ENCODE measurements at places on chromosomes 4 and X.

DNA sequence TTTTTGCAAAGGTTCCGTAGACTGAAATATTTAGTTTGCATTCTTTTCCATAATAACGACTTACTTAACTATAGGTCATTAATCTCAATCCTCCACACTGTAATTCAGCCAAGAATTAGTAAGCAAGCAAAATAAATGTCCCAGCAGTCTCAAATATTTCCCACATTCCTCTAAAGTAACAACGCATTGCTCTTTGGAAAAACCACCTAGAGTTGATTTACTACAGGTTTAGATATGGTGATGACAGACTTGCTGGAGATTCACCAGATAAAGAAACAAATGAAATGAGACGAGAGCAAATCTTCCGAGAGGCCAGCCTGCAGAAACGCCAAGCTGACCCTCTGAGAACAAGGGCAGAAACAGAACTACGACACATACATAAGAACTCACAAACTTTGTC lies 28.9 kb downstream of the TENM3 start:
- DNase-seq = no peak

GRCh38 chrX:137051978-137052642 lies 18.3 kb upstream of the GPR101 start:
- peak; percentile 64 for DNase-seq

DNA sequence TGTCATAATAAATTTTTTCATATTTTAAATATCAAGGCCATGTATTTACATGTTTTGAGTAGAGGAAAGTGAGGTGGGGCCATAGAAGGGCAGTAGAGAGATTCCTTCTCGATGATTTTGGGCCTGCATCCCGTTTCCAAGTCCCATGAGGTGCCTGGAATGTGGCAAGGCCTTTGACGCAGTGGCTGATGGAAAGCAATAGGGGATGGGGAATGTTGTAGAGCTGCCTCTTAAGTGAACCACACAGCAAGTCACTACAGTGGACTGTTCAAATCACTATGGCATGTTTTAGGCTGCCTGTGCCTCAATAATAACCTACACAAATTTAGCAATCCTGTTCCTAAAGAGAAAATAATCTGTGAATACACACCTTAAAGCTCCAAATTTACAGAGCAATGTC lies 48.3 kb downstream of the ANXA5 start:
- DNase-seq = no peak

GRCh38 chr4:169437299-169438047 lies 166.7 kb upstream of the SH3RF1 start:
- no peak for DNase-seq

- no peak for DNase-seq
Observed at GRCh38 chr4:73589261-73589847, 30.9 kb downstream of the RASSF6 start.

- DNase-seq = no peak
Observed at GRCh38 chrX:152197465-152197864, 59.1 kb upstream of the MAGEA10 start.

DNA sequence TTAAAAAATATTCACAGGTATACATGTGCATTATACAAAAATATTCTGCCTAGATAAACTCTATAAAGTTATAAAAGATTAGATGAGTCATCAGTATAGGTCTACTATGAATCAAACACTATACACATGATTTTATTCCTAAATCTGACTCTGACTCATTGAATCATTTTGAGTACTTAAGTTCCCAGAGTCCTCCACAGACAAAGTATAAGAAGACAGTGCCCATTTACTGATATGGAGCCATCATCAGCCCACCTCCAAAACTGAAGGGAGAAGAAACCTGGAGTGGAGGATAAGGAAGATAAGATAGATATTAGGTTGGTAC lies 28.7 kb upstream of the ANTXR2 start:
- no peak for DNase-seq

DNA sequence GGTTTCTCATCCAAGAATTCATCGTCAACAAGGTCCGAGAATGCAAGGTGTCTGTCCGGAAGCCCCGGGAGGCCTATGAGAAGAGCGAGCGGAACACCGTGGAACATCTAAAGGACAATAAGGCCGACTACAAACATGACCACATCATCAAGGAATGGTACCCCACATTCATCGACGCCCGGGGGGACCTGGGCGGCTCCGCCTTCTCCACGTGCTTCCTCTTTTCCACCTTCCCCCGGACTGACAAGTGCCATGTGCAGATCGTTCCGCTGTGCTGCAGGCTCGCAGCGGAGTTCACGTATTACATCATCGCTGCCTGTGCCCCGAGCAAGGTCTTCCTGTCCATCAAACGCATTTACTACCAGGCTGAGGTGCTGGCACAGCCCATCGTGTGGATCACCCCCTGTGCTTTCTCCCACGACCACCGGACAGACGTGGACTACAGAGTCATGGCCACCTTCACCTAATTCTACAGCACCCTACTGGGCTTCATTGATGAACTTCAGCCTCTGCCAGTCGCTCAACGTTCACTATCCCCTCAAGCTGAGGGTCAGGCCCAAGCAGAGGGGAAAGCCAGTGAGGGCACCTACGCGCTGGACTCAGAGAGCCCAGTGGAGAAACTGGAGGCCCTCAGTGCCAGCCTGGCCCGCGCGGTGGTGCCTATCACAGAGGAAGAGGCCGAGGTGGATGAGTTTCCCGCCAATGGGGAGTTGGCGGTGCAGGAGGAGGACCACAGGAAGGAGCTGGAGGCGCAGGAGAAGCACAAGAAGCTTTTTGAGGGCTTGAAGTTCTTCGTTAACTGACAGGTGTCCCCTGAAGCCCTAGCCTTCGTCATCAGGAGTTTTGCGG lies 125.9 kb upstream of the PABPC4L start:
- no peak for DNase-seq

GRCh38 chrX:6959006-6959405 lies 188.5 kb upstream of the STS start:
- DNase-seq = no peak

- no peak for DNase-seq
Observed at GRCh38 chr4:141676087-141676670, 39.8 kb downstream of the IL15 start.

GRCh38 chrX:134623293-134624045 lies 34.8 kb downstream of the PLAC1 start:
- DNase-seq = no peak

DNA sequence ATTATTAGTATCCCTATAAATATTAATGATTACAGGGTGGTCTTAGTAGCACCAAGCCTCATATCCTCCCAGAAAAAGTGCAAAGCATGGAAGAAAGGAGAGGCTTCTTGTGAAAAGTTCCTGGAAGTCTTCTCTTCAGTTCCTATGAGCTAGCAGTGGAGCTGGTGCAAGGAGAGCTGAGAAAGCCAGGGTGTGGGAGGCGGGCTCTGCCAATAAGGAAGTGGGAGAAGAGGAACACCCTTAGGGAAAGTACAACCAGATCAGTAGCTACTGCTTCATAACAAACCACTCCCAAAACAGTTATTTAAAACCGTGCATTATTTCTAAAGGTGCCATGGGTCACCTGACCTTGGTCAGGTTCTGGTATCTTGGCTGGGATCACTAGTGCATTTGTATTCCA lies 72.4 kb downstream of the MAP9 start:
- no peak for DNase-seq

- DNase-seq = no peak
Observed at GRCh38 chr4:95877636-95878035, 37.7 kb downstream of the PDHA2 start.

GRCh38 chr4:10106421-10107039 lies 10.1 kb downstream of the WDR1 start:
- peak; percentile 55 for DNase-seq

DNA sequence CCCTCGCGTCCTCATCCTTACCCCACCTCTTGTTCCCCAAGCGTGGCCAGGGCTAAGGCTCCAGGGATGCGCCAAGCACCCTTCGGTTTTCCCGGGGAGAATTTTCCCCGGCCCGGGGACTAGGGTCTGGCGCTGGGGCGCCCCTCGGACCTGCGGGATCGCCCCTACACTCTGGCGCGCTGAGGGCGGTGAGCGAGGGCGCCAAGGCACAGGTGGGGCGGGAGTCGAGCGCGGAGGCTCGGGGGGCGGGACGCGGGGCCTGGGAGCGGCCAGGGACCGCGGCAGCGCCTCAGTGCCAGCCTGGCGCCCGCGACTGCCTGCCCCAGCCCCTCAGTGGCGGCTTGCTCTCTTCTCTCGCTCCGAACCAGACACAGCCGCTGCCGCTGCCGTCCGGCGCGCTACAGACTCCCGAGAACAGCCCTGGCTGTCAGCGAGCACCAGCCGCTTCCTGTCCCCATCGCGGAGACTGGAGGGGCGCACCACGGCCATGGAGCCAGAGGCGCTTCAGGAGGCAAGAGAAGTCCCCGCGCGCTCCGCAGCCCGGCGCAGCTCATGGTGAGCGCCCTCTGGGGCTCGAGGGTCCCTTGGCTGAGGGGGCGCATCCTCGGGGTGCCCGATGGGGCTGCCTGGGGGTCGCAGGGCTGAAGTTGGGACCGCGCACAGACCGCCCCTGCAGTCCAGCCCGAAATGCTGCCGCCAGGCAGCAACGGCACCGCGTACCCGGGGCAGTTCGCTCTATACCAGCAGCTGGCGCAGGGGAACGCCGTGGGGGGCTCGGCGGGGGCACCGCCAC lies at the start of gene DRD5:
TSS of gene DRD5 (plus strand) at position 292 of the 793 bp plus-strand sequence. CDS start at position 688, 396 bp downstream.
- DNase-seq = no peak

- no peak for DNase-seq
Observed at GRCh38 chr4:170990989-170991589, 822.1 kb upstream of the GALNTL6 start.

DNA sequence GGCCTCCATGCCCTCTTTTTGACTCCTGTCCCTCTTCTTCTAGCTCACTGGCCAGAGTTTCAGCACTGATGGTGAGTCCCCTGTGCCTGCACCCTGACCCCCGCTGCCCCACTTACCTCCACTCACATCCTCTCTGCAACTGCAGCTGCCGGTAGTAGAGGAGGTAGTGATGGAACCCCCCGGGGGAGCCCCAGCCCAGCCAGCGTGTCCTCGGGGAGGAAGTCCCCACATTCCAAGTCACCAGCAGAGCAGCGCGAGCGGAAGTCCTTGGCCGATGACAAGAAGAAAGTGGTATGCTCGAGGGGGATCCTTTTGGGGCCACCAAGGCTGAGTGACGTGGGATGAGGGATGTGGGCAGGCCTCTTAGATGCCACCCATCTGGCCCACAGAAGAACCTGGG lies 5.8 kb downstream of the ARAF start:
- DNase-seq = no peak

DNA sequence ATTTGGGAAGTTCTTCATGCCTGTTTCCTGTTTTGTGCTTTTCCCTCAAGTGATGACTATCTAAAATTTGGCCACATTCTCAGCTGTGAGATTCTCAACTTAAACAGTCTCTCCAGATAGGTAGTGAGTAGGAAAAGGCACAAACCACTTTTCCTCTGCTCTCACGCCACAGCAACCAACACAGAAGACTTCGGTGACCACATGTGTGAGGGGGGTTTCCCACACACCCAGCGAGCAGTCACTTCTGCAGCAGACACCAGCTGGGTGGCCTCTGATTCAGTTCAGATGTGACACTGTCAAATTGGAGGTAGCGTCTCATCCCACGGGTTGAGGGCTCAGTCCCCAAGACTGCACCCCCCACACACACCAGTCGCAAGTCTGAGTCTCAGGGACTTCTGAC lies 25.1 kb upstream of the CLDN34 start:
- DNase-seq = peak; percentile 2

- DNase-seq = no peak
Observed at GRCh38 chrX:120419463-120419862, 49.6 kb downstream of the LAMP2 start.

DNA sequence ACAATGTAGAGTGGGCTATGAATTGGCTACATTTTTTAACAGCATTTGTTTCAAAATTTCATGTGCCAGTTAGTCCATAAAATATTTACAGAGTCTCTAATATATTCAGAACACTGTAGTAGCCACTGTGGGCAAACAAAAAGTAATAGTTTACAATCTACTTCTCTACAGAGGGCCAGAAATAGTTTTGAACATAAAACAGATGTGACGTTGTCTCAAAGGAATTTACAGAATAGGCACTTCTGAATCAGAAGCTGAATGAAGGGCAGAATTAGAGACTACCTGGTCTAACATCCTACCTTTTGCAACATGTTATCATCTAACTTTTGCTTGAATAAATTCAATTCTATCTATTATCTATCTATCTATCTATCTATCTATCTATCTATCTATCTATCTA lies 811.9 kb upstream of the EPHA5 start:
- no peak for DNase-seq

DNA sequence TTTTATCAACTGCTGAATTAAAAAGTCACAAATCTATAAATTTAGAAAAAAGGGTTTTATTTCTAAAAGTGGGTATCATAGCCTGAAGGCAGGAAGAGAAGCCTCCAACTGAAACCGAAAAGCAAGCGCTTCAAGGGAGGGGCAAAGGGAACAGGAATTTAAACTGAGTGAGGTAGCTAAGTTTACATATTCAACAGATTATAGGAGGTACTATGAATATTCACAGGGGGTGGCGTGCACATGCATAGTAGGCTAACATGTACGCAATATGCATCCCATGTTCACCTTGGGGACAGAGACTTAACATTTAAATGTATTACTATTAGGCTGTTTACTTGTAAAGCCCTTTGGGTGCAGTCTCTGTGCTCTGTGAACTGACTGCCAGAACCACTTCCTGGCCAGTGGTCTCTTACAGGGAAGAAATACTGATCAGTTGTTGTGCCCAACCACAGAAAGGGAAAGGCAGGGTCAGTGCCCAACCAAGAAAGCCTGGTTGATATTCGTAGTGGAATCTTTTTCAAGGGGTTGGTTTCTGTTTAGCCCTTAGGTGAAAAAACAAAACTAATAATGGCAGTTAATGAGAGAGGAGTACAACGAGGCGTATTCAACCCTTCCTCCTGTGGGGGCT lies 168.7 kb upstream of the GALNTL6 start:
- no peak for DNase-seq

DNA sequence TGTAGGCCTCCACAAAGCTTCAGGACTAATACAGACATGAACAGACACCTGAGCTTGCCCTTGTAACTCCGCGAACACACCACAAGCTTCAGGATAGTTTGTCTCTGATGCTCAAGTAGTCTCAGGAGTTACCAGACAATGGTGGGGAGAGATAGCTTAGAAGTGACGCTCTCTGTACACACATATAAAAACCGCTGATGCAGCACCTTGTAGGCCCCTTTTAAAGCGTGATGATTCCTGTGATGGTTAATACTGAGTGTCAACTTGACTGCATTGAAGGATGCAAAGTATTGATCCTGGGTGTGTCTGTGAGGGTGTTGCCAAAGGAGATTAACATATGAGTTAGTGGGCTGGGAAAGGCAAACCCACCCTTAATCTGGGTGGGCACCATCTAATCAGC lies 78.7 kb downstream of the MAGED4 start:
- no peak for DNase-seq

DNA sequence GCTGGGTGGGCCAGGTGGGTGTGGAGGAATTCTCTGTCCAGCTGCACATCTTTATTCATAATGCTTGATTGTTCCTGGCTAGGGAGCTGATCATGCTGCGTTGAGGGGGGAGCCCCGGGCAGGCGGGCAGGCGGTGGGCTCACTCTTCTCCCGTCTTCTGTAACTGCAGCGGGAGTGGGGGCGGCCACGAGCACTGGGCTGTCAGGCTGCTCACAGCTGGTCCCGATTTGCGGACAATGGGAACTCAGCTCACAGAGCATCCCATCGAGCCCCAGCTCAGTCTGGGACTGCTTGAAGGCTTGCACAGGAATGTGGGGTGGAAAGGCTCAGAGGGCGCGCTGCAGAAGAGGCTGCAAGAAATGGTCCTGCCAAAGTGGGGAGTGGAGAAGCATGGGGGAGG lies 63.8 kb downstream of the EFNB1 start:
- DNase-seq = no peak

Measured in stimulated activated CD8-positive, alpha-beta memory T cell treated with anti-CD3 and anti-CD28 coated beads, Interleukin-2, amount 100 ng/mL, for 1 hour (primary cell).